Heart right ventricle (tissue), 16 donors: ENCODE measurements at places on chromosomes 2 and 18. TPM values are rescaled to one million over a fixed set of nuclear protein-coding genes. Genes with fewer than 3 reads are reported as not detected.

DNA sequence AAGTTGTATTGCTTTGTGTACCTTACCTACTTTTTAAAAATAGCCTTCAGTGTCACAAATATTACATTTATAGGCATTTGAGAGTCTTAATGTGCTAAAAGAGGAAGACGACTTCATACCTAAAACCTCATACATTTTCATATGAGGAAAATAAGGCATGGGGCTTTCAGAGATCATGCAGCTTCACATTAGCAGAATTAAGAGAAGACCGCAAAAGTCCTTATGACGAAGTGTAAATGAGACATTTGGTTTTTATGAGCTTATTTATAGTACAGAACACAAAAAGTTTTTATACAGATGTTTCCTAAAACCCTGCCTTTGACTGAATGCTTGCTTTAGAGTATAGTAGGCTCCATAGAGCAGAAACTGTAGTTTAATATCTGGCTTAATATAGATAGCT is 10.1 kb upstream of the CCDC138 start:
- DNase-seq, result no peak
- peaks cover 55% of the 10 kb centered on the region for H3K36me3 ChIP-seq
- H3K4me3 ChIP-seq, result no peak overlapping the region
- no peaks in the 10 kb centered on the region for H3K27me3 ChIP-seq

GRCh38 chr18:7618891-7619442 is 51.9 kb downstream of the PTPRM start:
- DNase-seq, result no peak
- no peak overlapping the region for H3K4me3 ChIP-seq
- H3K4me1 ChIP-seq, result peaks cover 19% of the 10 kb centered on the region
- H3K27ac ChIP-seq, result no peak overlapping the region
- no peaks in the 10 kb centered on the region for H3K36me3 ChIP-seq

C2orf76 gene
- total RNA-seq, result 9.9 TPM

- H3K27me3 ChIP-seq, result no peaks in the 10 kb centered on the region
- no peak overlapping the region for H3K4me3 ChIP-seq
- DNase-seq, result no peak
- H3K36me3 ChIP-seq, result no peaks in the 10 kb centered on the region
Observed at GRCh38 chr18:1270081-1270480, 365.4 kb downstream of the ADCYAP1 start.

DNA sequence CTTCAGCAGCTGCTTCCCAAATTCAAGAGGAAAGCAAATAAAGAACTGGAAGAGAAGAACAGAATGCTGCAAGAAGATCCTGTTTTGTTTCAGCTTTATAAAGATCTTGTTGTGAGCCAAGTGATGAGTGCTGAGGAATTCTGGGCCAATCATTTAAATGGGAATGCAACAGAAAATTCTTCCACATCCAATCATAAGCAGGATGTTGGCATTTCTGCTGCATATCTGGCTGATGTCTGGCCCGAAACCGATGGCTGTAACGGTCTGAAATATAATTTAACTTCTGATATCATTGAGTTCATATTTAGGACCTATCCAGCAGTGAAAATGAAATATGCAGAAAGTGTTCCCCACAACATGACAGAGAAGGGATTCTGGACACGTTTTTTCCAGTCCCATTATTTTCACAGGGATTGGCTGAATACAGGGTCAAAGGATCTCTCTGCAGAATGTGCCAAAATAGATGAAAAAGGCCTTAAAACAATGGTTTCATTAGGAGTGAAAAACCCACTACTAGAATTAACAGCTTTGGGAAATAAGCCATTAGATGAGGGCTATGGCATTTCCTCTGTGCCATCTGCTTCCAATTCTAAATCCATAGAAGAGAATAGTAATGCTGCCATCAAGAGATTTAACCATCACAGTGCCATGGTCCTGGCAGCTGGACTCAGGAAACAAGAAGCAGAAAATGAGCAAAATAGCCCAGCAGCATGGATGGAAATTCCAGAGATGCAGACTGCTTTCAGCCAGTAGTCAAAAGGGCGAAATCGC is 175.6 kb downstream of the MC4R start:
- no peaks in the 10 kb centered on the region for H3K4me1 ChIP-seq
- no peak overlapping the region for H3K4me3 ChIP-seq
- no peak for DNase-seq
- H3K27ac ChIP-seq, result no peak overlapping the region
- no peaks in the 10 kb centered on the region for H3K27me3 ChIP-seq
- H3K36me3 ChIP-seq, result no peaks in the 10 kb centered on the region

GRCh38 chr2:232538671-232539070 is 821 bp upstream of the CHRNG start:
- DNase-seq, result no peak
- peaks cover 10% of the 10 kb centered on the region for H3K27me3 ChIP-seq
- no peak overlapping the region for H3K27ac ChIP-seq
- H3K4me3 ChIP-seq, result no peak overlapping the region

- H3K27me3 ChIP-seq, result no peaks in the 10 kb centered on the region
- no peaks in the 10 kb centered on the region for H3K4me1 ChIP-seq
- no peaks in the 10 kb centered on the region for H3K36me3 ChIP-seq
- no peak for DNase-seq
- peak overlapping the region; percentile 83 for H3K27ac ChIP-seq
Observed at GRCh38 chr18:24076950-24077349, 61.9 kb upstream of the CABYR start.

GRCh38 chr2:208127090-208127489 is 2.5 kb downstream of the CRYGC start:
- H3K36me3 ChIP-seq, result no peaks in the 10 kb centered on the region
- H3K4me1 ChIP-seq, result no peaks in the 10 kb centered on the region
- H3K4me3 ChIP-seq, result no peak overlapping the region
- H3K27me3 ChIP-seq, result peaks cover 35% of the 10 kb centered on the region
- no peak for DNase-seq

EPHA4 gene
- 51.3 TPM for total RNA-seq

DNA sequence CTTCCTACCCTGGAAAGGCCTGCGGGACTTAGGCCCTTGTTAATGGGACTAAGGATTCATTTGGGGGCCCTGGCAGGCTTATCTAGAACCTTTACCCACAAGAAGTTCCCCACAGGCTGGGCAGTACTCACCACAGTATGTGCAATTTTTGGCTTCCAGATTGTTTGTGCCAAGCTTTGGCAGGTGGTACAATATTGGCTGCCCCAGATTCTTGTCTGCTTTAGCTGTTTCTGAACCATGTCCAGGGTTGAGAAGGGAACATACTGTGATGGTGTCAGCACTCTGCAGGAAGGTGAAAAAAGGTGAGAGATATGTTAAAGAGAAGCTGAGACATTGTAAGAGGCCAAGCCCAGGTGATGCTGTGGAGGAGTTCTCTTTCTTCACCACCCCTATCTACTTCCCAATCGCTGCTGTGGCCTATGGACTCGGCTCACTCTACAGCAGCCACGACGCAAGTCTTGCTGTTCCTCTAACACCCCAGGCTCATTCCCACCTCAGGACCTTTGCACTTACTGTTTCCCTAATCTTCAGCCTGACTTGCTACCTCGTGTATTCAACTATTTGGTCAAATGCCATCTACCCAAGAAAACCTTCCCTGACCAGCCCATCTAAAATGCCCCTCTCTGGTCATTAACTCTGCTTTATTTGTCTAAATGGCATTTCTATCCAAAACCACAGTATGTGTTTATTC is 9.2 kb downstream of the SLC4A5 start:
- no peak overlapping the region for H3K27ac ChIP-seq
- no peak for DNase-seq
- H3K27me3 ChIP-seq, result no peaks in the 10 kb centered on the region
- H3K4me3 ChIP-seq, result no peak overlapping the region

- peak overlapping the region; percentile 33 for H3K4me3 ChIP-seq
- no peak overlapping the region for H3K27ac ChIP-seq
- H3K36me3 ChIP-seq, result no peaks in the 10 kb centered on the region
- peaks cover 13% of the 10 kb centered on the region for H3K27me3 ChIP-seq
- no peaks in the 10 kb centered on the region for H3K4me1 ChIP-seq
Observed at GRCh38 chr18:3411854-3412268, 38.1 kb upstream of the TGIF1 start.

- H3K4me3 ChIP-seq, result no peak overlapping the region
- H3K27ac ChIP-seq, result no peak overlapping the region
- H3K4me1 ChIP-seq, result no peaks in the 10 kb centered on the region
- H3K27me3 ChIP-seq, result no peaks in the 10 kb centered on the region
- no peaks in the 10 kb centered on the region for H3K36me3 ChIP-seq
Observed at GRCh38 chr2:128169497-128169896, 78.5 kb downstream of the UGGT1 start.

UPP2 gene
- total RNA-seq, result not detected

CD8A gene
- total RNA-seq, result 0.48 TPM

COLEC11 gene
- total RNA-seq, result 3.7 TPM

NFU1 gene
- 132 TPM for total RNA-seq

CNDP1 gene
- total RNA-seq, result 0.11 TPM

DNA sequence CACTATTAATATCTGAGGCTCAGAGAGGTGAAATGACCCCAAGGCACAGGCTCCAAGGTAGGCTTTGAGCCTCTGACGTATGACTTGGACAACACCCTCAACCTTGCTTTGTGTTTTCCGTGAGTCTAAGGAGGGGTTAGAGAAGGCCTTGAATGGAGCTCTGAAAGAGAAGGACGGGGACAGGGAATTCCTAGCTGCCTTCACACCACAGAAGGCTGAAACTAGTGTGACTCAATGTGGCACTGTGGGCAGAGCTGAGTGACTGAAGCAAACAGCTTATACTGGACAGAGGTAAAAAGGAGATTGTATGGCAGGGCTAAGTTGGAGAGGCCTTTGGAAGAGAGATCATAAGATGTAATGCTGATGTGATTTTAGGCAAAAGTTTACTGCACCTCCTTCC is 3.5 kb upstream of the NCK2 start:
- no peak for DNase-seq
- H3K4me3 ChIP-seq, result no peak overlapping the region
- no peaks in the 10 kb centered on the region for H3K36me3 ChIP-seq
- no peak overlapping the region for H3K27ac ChIP-seq
- peaks cover 23% of the 10 kb centered on the region for H3K4me1 ChIP-seq

DNA sequence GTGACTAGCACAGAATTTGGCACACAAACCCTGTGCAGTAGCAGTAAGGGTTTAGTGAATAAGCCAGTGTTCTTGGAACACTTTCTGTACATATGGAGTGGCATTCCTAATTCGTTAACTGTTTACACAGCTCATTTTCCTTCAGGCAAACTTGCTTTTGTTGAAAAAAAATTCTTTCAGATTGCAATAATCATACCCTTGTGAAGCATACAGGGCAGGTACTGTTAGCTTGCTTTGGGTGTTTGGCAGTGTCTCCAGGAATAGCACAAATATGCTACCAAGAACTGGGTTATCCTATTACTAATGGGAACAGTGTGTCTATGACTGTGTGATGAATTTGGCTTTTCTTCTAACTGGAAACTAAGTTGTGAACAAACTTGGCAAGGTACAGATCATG is 33.4 kb downstream of the UGP2 start:
- H3K27me3 ChIP-seq, result no peaks in the 10 kb centered on the region
- no peak for DNase-seq
- peaks cover 64% of the 10 kb centered on the region for H3K36me3 ChIP-seq
- H3K27ac ChIP-seq, result peak overlapping the region; percentile 30
- peaks cover 57% of the 10 kb centered on the region for H3K4me1 ChIP-seq
- H3K4me3 ChIP-seq, result no peak overlapping the region

GRCh38 chr2:183349091-183349490 is 224.8 kb downstream of the NUP35 start:
- no peak overlapping the region for H3K4me3 ChIP-seq
- H3K27me3 ChIP-seq, result no peaks in the 10 kb centered on the region
- DNase-seq, result no peak
- no peak overlapping the region for H3K27ac ChIP-seq

- DNase-seq, result no peak
- H3K4me3 ChIP-seq, result peak overlapping the region; percentile 58
- H3K4me1 ChIP-seq, result peaks cover 8% of the 10 kb centered on the region
Observed at GRCh38 chr2:120736202-120736623, 545 bp downstream of the GLI2 start.

- DNase-seq, result no peak
- no peaks in the 10 kb centered on the region for H3K27me3 ChIP-seq
- peaks cover 54% of the 10 kb centered on the region for H3K4me1 ChIP-seq
- no peaks in the 10 kb centered on the region for H3K36me3 ChIP-seq
- H3K27ac ChIP-seq, result peak overlapping the region; percentile 39
Observed at GRCh38 chr2:216698293-216698692, 2.9 kb upstream of the IGFBP5 start.

DNA sequence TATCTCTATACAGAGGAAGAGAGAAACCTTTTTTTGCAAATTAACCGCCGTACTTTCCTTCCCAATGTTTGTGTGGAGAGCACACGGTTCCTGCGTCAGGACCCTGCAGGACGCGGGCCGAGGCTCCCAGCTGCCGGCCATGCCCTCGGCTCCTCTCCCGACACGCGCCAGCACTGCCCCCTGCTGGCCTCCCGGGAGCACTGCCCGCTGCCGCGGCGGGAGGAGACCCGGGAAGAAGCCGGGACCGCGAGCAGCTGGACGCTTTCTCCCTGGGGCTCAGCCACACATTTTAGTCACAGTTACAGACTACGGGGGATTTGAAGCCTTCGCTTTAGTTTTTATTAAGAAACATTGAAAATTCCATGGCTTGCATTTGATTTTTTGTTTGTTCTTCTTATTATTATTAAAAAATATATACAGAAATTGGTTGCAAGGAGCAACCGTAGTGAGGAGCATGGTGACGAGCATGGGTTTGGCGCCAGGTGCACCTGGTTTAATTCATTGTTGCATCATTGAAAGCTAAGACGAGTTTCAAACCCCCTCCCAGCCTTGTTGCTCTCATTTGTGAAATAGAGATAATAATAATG is 401.2 kb downstream of the GALR1 start:
- no peaks in the 10 kb centered on the region for H3K36me3 ChIP-seq
- H3K4me1 ChIP-seq, result no peaks in the 10 kb centered on the region
- no peak overlapping the region for H3K4me3 ChIP-seq
- no peak overlapping the region for H3K27ac ChIP-seq
